Activated T-cell treated with anti-CD3 and anti-CD28 coated beads, Interleukin-2, amount 50 U/mL, for 4 hours (primary cell): ENCODE measurements at places on chromosomes 16 and 17. TPM values are rescaled to one million over a fixed set of nuclear protein-coding genes. Genes with fewer than 3 reads are reported as not detected.

The TOP2A gene
- 12.0 TPM for total RNA-seq

The CHD9NB gene
- total RNA-seq = not detected

The ZG16B gene
- 0.33 TPM for total RNA-seq

The SRCIN1 gene
- 0.49 TPM for total RNA-seq

The VEZF1 gene
- total RNA-seq = 25.1 TPM

The ARHGDIG gene
- total RNA-seq = not detected

The CARD14 gene
- total RNA-seq = not detected

The CRHR1 gene
- not detected for total RNA-seq

The PRCD gene
- not detected for total RNA-seq

The BCL6B gene
- total RNA-seq = 0.41 TPM

The ADAM11 gene
- 0.41 TPM for total RNA-seq

The CTRB1 gene
- 5.5 TPM for total RNA-seq

The DOC2B gene
- total RNA-seq = not detected

The CCL2 gene
- total RNA-seq = 1.3 TPM
